ENCODE measurements at places on chromosomes 7 and 10.

DNA sequence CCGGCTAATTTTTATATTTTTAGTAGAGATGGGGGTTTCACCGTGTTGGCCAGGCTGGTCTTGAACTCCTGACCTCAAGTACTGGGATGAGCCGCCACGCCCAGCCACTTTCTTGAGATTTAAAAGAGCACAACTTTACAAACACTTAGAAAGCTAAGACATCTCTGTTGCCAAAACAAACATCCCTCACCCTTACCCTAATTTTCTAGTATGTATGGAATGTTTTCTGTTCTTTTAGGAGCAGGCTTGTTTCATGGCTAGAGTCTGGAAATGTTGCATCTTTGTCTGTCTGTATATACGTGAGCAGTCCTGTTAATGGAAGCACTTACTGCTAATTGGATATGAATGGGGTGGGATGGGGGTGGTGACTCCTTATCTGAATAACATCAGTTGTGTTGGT, 2.9 kb downstream of the OLAH start:
- no peak for DNase-seq

GRCh38 chr7:69364813-69365643, 233.2 kb upstream of the AUTS2 start:
- DNase-seq, result no peak

GRCh38 chr10:70142555-70142954, 3.9 kb downstream of the TYSND1 start:
- DNase-seq, result no peak

GRCh38 chr10:112525200-112525599, 78.2 kb downstream of the VTI1A start:
- no peak for DNase-seq

- DNase-seq, result no peak
These were observed 117.4 kb downstream of the MAPK8 start for GRCh38 chr10:48423884-48424283.

- no peak for DNase-seq
These were observed 56.5 kb downstream of the KIAA1549 start for GRCh38 chr7:138924501-138925225.

DNA sequence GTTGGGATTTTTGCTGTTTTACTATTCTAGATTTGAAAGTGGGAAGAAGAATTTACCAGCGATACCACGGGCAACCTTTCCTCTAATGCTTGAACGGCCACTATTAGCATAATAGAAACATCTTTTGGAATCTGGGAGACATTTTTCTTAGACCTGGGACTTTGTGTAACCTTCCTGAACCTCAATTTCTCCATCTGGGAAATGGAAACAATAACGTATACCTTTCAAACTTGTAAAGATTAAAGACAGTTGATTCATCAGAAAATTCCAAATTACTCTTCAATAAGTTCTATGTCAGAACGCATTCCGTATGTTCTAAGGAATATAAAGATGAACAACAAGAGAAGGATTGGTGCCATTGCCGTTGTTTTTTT, 453 bp upstream of the RNLS start:
- DNase-seq, result no peak

- no peak for DNase-seq
These were observed 19.8 kb upstream of the TOMM7 start for GRCh38 chr7:22842383-22842941.

- no peak for DNase-seq
These were observed 2.8 kb upstream of the GPRIN2 start for GRCh38 chr10:46559231-46559671.

DNA sequence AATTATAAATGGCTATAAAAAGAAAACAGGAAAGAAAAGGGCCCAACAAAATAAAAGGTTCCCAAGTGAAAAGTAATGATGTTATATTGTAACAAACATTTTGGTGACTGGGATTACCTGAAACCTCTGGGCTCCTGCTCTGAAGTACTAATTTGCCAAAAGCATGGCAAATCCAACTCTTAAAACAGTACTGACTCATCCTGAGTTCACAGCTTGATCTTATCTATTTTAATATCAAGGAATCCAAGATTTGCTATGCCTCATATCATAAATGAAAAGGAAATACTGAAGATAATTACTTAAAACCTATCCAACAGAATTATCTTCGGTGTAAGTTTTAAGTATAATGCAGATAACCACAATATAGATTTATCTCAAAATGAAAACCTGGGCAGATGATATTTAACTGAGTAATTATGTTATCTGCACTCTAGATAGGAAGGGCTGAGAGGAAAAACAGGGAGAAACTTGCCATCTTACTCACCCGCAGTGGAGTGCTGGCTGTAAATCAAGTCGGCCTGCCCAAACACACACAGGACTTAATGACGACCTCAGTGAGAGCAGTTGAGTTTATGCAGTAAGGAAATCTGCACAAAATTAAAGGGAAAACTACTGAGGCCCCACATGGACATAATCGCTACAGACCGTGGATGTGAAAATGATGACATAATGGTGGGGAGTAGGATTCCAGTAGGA, 48.4 kb downstream of the MPP7 start:
- DNase-seq, result no peak

DNA sequence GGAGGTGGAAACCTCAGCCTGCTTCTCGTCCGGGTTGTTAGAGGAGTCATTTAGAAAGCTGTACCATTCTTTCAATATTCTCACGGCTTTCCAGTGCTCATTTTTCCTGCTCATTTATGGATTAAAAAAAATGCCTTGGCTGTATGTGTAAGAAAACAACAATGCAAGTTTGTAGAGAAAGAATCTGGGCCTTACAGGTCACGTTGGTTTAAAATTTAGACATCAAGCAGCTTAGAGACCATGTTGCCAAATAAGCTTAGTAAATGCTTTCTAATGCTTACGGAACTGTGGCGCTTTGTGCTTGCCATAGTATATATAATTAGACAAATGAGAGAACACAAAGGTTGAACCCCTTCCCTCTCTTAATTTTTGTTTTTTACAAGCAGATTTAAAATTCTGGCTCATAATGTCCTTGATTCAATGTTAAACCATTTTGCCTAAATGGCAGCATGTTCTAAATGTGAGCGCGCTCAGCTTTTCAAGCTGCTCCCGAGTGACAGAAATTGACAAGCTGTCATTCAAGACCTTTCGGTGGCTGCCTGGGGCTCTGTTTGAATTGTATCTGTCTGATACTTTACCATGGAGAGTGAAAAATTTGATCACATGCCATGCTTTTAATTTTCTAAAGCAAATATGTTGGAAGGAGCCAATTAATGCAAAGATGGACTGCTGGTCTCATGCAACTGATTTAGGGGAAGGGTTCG, 1.1 kb downstream of the ARMS2 start:
- no peak for DNase-seq

- no peak for DNase-seq
These were observed 128.4 kb downstream of the PAXIP1 start for GRCh38 chr7:154874409-154875113.

GRCh38 chr10:117747636-117748035, 205.1 kb downstream of the EMX2 start:
- no peak for DNase-seq

DNA sequence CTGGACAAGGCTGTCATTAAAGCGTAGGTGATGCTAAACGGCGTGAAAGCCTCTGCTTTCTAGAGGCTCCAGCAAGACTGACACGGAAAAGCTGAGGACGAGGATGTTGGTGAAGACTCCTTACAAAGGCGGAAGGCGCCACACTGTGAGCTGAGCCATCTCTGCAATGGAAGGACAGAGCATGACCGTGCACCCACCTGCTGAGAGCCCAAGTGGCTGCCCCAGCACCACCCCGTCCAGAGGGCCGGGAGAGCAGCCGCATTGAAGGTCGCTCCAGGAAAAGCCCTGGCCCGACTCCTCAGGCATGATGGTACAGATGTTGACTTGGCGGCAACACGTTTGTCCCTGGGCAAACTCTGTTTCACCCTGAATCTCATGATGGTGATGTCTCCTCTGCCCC, 492.7 kb downstream of the DNAJB6 start:
- DNase-seq, result no peak

- peak; percentile 52 for DNase-seq
These were observed 779 bp downstream of the C1QL3 start for GRCh38 chr10:16520900-16521299.

GRCh38 chr10:48523820-48524758, 80.8 kb downstream of the ARHGAP22 start:
- DNase-seq, result no peak

GRCh38 chr7:51244885-51245284, 71.7 kb downstream of the COBL start:
- no peak for DNase-seq

- DNase-seq, result no peak
These were observed 87.0 kb downstream of the ANKIB1 start for GRCh38 chr7:92332782-92333181.

- no peak for DNase-seq
These were observed 134.8 kb upstream of the LAMB4 start for GRCh38 chr7:108265007-108265406.

DNA sequence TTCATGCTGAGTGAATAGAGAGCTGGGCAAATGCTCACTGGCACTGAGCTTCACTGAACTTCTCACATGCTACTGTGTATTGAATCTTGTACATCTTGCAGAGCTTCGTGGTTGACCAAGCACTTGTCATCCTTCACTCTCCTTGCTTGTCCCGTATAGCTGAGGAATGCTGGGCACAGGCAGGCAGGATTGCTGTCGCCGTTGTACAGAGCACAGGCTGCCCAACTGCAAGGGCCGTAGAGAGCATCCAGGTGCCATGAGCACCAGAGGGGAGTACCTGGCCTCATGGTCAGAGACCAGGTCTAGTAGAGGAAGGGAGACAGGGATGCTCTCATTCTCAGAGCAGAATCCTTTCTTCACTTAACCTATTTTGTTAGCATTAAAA, 99.8 kb upstream of the RET start:
- DNase-seq, result no peak

DNA sequence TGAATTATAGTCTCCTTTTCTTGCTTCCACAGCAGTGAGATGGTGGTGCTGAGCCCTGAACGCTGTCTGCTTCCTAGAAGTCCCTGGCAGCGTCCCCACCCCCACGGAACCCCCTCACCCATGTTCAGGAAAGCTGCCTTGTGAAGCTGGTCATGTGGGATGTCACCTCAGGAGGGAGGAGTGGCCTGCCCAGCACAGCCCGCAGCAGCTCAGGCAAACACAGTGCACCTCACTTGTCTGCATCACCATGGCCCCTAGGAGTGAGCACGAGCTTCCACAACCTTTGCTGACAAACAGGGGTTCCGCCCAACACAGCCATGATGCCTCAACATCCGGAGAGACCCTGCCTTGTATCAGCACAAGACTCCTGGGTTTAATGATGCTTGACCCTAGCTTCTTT, 508.9 kb downstream of the RPS24 start:
- DNase-seq, result no peak

GRCh38 chr7:145106001-145106400, 270.1 kb upstream of the TPK1 start:
- no peak for DNase-seq
